ENCODE measurements at places on chromosomes 2 and 18.

- no peak for DNase-seq
Observed at GRCh38 chr2:113252047-113252590, 26.6 kb downstream of the PAX8 start.

DNA sequence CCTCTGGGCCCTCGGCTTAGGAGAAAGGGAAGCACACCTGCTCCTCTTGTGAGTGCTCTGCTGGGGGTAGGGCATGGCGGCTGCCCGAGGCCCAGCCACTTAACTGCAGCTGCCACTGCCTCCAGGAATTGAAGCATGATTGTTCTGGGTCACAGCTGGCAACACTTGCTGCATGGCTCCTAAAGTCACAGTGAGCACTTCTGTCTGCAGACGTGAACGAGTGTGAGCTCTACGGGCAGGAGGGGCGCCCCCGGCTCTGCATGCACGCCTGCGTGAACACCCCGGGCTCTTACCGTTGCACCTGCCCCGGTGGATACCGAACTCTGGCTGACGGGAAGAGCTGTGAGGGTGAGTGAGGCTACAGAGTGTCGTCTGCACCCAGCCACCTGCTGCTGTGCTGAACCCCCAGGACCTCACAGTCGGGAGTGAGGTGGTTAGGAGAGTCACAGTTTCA, 44.4 kb downstream of the FBLN7 start:
- no peak for DNase-seq

GRCh38 chr2:233967164-233967563, 50.0 kb downstream of the TRPM8 start:
- DNase-seq = no peak

DNA sequence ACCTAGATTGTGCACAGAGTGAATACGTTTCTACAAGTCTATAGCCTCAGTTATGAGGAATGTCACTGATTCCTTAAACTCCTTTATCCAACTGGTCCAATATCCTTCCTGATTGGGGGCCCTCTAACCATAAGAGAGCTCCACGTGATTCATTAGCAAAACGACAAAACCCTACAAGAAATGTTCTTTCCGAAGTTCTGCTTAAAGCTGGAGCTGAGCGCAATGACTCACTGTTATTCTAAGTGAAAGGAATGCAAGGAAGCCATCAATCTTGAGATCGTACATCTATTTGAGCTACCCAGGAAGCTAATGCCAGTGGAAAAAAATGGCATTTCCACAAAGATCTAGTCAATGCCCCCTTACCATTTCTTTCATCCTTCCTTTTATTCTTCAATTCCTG, 354.9 kb upstream of the CDH20 start:
- DNase-seq = no peak

- DNase-seq = no peak
Observed at GRCh38 chr2:101740555-101740964, 43.1 kb downstream of the MAP4K4 start.

GRCh38 chr2:107414376-107414775, 412.3 kb upstream of the RGPD4 start:
- no peak for DNase-seq

DNA sequence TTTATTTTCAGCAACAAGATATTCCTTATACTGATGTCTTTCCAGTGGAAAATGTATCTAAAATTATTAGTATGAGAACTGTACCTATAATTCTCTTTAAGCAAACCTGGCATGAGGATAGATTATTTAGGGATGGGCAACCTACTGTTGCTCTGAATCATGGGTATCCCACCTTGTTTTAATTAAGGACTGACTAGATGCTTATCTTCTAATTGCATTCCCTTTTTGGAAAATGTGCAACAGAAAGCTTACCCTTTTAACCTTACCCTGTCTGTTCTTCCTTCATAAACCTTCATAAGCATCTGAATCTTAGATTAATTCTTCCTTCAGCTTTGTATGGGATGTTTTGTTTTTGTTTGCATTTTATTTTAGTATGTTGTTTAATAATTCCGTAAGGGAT, 110.3 kb downstream of the TAF4B start:
- no peak for DNase-seq
